ENCODE measurements at places on chromosomes 6 and 20.
A peak's percentile ranks its signal among the peaks of the same experiment; 100 is the strongest.

DNA sequence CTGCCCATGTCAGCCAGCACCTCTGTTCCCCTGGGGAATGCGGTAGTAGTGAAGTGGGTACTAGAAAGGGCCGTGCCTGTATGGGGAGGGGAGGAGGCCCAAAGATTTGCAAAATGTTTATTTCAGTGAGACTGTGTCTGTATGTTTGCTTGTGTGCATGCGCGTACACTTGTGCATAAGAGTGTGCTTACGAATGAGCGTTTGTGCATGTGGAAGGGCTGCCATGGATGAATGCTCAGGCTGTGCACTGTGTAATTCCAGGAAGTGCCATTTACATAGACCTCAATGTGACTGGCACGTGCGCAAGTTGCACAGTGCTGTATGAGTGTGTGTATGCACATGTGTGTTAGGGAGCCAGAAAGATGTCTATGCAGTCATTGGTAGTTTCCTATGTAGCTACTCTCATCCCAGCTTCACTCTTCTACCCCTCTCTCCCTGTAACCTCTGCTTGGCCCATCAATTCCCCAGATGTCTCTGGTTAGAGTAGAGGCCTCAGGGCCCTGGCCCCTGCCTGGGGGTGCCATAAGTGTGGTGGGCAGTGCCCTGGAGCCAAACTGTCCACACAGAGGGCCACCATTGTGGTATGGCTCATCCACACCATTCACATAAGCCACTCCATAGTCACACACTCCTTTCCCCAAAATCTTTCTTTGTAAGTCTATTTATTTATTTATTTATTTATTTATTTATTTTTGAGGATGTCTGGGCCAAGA, 26.8 kb upstream of the SLC22A7 start:
- no peak for DNase-seq

- peak; percentile 31 for DNase-seq
Observed at GRCh38 chr6:39452306-39453145, 130.0 kb upstream of the KCNK16 start.

GRCh38 chr6:34994693-34995092, 105.6 kb downstream of the ANKS1A start:
- no peak for DNase-seq

DNA sequence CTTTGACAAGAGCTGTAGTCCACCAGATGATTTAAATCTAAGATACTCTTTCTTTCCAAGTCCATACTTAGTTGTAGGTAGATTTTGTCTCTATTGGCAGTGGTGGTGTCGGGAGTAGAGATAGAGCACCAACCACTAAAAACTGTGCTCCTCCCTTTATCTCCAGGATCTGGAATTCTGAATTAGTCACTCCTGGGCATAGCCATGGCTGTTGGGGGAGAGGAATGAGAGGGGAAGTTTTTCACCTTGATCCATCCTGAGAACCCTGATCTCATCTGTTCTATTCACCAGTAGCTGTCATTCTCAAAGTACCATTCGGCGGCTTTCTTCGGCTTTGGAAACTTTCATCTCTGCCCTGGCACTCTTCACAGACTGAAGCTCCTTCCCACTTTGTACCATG, 35.6 kb upstream of the NKX2-4 start:
- DNase-seq = no peak

DNA sequence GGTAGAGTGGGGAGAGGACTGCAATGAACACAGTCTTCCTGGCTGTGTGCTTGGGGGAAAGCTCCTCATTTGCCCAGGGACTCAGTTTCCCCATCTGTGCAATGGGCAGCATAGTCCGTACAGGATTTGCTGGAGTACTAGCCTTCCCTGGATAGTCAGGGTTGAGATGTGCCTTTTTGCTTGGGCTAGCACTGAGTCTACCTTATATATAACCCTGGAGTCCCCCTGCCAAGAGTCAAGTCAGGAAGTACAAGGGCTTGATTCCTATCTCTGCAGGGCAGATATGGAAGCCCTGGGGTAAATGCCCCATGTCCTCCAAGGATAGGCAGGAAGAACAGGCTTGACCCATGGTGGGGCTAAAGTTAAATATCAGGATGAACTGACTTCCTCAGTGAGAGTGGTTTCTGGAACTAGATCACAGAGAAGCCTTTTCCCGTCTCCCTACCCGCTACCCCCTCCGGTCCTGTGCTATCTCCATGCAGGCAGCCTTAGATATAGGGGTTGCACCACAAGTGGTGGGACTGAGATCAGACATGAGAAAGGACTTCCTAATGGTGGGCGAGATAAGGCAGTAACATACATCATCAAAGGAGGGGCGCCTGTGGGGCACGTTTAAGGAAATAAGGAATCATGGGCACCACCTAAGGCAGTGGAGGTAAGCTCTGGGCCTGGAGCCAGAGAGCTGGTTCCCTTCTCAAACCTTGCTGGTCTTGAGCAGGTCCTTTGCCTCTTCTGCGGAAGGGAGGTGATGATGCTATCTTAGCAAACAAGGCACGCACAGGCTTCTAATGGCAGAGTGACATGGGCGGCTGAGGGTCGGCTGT, 157.9 kb downstream of the MRPL14 start:
- no peak for DNase-seq

DNA sequence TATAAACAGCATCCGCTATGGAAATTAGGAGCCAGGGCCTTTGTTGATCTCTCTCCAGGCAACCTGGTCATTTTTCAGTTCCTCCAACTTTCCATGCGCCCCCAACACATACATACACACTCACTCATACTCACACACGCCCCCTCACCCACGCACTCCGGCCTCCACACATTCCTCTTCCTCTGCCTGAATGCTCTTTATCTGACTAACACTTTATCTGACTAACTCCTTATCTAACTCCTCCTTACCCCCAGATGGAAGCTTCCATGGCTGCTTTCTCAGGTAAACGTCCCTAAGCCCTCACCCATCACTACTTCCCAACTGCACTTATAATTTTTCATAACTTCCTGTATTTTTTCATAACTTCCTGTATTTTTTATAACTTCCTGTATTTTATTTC, 17.4 kb downstream of the CASS4 start:
- no peak for DNase-seq

DNA sequence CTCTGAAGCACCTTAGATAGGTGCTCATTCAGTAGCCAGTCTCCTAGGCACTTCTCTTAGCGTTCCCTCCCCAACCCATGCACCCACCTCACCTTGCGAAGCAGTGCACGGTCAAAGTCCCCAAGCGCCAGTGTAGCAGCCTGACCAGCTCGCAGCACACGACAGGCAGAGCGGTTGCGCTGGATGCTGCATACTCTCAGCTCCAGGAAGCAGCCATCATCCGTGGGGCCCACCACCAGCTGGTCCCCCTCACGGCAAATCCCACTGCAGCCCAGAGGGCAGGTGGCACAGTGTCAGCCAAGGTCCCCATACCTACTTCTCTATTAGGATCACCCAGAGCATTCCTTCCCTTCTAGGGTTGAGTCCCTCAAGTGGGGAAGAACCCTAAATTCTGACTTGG, 6.5 kb downstream of the GTPBP2 start:
- no peak for DNase-seq

- DNase-seq = no peak
Observed at GRCh38 chr6:75488033-75488432, 5.6 kb downstream of the FILIP1 start.

DNA sequence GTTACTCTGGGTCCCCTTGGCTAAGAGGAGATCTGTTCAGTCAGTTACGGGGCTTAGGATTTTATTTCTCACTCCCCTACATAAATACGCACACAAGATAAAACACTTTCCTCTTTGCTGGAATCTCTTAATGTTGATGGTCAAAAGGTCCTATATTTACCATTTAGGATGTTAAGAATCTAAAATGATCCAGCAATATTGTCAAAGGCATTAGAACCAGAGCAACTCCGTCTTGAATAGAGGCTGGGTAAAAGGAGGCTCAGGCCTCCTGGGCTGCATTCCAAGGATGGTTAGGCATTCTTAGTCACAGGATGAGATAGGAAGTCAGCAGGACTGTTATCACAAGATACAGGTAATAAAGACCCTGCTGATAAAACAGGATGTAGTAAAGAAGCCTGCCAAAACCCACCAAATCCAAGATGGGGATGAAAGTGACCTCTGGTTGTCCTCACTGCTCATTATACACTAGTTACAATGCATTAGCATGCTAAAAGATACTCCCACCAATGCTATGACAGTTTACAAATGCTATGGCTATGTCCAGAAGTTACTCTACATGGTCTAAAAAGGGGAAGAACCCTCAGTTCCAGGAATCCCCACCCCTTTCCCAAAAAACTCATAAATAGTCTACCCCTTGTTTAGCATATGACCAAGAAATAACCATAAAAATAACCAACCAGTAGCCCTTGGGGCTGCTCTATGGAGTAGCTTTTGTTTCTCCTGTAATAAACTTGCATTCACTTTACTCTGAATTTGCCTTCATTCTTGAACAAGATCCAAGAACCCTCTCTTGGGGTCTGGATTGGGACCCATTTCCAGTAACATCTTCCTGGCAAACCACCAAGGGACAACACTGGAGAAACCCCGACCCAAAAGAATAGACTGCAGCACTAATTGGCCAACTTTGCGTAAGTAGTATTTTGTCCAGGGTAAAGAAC, 107.5 kb downstream of the DTNBP1 start:
- no peak for DNase-seq

GRCh38 chr6:159085396-159085895, 40.7 kb upstream of the TAGAP start:
- DNase-seq = no peak

DNA sequence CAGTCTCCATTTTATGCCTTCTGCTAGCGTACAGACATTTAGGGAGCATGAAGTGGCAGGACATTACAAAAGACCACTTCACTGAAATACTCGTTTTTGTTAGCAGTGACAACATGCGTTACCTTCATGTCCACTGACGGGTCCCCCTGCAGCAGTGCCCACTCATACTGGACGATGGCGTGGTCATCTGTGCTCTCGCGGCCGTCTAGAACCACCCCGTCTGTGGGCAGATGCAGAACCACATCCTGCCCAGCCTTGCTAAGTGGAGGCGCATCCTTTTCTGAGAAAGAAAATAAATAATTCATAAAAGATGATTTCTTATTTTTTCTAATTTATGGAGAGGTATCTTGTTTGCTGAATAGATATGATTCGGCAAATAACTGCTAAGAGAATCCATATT, 11.3 kb downstream of the LRP11 start:
- no peak for DNase-seq

- DNase-seq = no peak
Observed at GRCh38 chr6:106535012-106535411, 94.3 kb downstream of the RTN4IP1 start.

- no peak for DNase-seq
Observed at GRCh38 chr6:135204951-135205350, 23.8 kb downstream of the MYB start.

DNA sequence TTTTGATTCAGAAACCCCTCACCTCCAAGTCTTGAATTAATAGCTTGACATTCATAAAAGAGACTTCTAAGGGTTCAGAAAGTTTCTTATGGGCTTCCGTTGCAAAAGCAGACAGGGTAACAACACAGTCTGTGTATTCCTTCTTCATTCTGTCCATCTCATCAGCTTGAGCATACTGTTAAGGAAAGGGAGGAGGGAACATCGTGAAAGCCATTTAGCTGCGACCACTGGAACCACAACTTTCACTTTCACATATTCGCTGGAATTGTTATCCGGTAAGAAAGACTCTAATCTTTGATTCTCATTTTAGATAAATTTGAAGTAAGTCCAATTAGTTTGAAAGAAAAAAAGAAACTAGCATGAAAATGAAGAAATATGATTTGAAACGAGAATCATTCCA, 174.4 kb downstream of the SYNE1 start:
- DNase-seq = no peak

DNA sequence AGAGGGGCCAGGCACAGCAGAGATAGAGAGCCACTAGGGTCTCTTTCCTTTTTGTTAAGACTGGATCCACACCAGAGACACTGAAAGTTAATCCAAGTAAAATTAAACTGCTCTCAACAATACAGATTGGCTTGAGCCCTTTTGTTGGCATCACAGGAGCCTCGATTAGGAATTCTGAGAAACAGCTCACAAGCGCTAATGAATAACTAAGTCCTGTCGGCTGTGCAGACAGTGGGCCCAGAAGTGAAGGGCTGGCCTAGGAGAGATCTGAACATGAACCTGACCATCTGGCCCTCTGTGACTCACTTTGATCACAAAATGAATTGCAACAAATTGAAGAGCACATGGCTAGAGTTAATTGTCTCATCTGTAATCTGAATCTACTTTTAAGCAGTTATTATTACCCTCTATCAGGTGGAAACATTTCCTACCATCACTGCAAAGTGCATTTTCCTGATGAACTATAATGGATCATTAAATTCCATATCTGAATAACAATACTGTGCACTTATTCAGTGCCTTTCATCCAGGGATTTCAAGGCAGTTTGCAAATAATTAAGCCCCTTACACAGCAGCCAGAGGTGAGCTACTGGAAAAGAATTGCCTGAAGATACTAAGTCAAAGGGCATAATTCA, 3.2 kb downstream of the BACH2 start:
- no peak for DNase-seq

DNA sequence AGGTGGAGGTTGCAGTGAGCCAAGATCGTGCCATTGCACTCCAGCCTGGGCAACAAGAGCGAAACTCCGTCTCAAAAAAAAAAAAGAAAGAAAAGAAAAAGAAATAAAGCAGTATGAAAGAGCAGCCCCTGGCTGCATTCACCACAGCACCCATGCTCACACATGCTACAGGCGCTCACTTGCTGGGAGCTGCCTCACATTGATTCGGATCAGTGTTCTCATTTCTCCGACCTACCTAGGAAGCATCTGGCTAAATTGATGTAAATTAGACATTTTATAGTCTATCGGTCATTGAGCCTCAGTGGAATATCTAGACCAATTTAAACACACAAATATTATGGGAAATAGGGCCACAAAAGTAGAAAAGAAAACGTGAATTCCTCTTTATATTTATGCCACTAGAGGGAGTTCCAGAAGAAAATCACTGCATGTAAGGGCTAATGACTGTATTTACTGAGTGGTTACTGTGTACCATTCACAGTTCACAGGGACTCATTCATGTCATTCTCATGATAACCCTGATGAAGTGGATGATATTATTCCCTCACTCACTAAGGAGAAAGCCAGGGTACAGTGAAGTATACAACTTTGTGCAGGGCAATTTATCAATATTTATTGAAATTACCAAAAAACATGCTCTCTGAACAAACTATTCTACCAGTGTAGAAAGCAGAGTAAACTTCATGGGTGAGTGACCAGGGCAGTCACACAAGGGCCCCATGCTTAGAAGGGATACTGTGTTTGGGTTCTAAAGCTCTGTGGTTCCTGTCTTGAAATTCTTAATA, 5.3 kb upstream of the MOG start:
- DNase-seq = no peak

DNA sequence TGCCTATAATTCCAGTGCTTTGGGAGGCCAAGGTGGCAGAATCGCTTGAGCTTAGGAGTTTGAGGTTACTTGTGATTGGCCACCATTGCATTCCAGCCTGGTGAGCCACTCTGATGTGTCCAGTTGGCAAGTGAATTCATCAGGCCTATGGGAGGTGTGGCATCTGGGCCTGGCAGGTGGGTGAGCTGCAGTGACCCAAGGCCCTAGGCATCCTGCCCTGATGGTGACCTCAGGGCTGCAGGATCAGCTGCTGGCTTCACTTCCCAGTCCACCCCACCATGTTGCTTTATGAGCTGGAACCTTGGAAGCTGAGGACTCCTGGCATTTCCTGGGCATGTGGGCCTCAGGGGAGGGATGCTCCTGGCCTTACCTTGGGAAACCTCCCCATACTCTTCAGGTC, 20.5 kb downstream of the RSPH9 start:
- DNase-seq = no peak
